Activated CD4-positive, alpha-beta T cell treated with anti-CD3 and anti-CD28 coated beads for 48 hours (primary cell): ENCODE measurements at places on chromosomes 11 and 22.

DNA sequence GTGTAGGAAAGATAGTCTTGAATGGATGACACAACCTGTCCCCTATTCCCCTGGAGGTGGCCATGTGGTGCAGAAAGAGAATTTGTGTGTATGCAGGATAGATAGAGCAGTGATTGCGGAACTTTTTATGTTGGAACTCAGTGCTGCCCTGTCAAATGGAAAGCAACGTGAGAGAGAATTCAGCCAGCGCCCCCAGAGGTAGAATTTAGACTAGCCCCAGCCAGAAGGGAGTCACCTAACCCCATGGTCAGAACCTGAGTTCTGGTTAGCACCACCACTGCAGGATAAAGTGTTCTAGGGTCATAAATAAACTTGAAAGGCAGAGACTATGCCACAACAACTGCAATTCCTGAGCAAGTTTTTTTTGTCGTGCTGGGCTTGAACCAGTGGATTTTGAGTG, 152.9 kb upstream of the GRIA4 start:
- no peak for DNase-seq

DNA sequence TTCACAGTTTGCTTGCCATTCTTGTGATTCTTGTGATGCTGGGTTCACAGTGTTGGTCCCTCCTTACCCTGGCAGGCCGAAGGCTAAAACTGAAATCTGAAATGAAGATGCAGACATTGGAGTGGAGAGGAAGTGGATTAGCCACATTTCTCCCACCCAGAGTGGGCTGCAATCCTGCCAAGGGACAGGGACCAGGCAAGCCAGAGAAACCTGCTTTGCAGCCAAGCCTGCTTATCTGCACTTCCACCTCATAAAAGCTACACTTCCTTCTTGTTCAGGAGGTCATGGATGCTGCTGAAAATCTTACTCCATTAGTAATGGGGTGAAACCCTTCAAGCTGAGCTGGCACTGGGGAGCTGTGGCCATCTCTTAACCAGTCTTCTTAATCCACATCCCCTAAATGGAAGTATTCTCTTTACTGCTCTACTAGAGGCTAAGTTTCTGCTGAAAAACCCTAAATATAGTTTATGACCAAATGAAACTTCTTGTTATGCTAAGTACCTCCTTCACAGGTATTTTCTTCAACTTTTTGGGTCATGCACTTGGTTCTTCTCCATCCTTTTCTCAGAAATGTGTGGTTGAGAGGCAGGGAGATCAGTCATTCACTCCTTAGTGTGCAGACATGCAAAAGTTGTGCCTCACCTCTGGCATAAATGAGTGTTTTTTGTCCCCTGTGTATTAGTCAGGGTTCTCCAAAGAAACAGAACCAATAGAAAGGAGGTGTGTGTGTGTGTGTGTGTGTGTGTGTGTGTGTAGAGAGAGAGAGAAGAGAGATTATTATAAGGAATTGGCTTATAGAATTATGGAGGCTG, 133.9 kb upstream of the BMAL1 start:
- DNase-seq = no peak

- DNase-seq = peak; percentile 86
Observed at GRCh38 chr22:38941488-38941987, 15.9 kb upstream of the APOBEC3A start.

DNA sequence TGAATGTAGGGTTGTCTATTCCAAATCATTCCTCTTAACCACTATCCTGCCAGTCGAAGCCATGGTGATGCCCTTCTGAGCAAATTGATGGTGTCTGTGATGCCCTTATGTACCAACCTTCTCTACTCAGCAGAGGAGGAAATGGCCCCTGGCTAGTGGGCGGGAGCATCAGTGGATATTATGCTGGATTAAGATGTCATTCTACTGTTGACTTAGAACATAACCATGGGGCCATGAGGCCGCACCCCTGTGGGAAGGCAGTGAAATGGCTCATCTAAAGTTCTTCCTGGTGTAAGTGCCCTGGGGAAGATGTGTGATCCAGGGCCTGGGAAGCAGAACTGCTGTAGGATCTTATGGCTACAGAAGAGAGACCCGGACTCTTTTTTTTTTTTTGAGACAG, 20.7 kb upstream of the P2RY2 start:
- no peak for DNase-seq

GRCh38 chr11:70826541-70827335, 425.6 kb downstream of the SHANK2 start:
- no peak for DNase-seq

- no peak for DNase-seq
Observed at GRCh38 chr11:113034576-113034975, 73.4 kb downstream of the NCAM1 start.

DNA sequence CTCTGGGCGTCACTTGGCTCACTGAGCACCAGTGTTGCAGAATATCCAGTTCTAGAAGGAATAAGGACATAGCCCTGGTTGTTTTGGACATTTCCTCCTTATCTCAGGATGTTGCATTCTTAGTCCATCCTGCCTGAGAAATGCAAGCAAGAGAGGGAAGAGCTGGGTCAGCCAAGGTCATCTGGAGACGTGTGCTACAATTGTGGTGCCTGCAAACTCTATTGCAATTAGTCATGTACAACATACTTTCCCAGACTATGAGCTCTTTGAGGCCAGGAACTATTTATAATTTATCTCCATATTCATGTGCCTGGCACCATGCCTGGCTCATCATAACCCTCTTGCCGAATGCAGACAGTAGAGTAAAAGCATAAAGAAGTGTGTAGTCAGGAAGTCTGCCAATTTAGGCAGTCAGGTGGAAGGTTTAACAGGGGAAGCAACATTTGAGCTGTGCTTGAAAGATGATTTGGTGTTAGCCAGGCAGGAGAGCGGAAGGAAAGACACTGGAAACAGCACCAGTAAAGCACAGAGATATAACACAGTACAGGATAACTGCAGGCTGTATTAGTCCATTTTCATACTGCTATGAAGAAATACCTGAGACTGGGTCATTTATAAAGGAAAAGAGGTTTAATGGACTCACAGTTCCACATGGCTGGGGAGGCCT, 129.4 kb upstream of the PAX6 start:
- no peak for DNase-seq

DNA sequence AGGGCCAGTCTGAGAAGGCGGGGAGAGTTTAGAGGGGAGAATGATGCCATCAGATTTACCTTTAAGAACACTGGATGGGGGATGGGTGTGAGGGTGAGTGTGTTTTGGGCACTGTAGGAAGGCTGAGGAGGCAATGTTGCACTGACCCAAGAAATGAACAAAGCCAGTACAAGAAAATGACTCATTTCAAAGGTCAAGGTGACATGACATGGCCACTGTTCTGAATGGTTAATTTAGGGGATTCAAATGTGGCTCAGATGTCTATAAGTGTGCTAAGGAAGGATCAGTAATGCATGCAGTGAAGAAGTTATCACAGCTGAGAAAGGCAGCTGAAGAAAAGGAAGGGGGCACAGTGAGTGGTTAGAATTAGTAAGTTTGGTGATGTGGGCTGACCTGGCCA, 129.9 kb downstream of the PGR start:
- DNase-seq = no peak

GRCh38 chr22:36728505-36728904, 25.0 kb upstream of the CACNG2 start:
- no peak for DNase-seq
